ENCODE measurements at places on chromosomes 16 and 17. TPM values are rescaled to one million over a fixed set of nuclear protein-coding genes. Genes with fewer than 3 reads are reported as not detected.

DNA sequence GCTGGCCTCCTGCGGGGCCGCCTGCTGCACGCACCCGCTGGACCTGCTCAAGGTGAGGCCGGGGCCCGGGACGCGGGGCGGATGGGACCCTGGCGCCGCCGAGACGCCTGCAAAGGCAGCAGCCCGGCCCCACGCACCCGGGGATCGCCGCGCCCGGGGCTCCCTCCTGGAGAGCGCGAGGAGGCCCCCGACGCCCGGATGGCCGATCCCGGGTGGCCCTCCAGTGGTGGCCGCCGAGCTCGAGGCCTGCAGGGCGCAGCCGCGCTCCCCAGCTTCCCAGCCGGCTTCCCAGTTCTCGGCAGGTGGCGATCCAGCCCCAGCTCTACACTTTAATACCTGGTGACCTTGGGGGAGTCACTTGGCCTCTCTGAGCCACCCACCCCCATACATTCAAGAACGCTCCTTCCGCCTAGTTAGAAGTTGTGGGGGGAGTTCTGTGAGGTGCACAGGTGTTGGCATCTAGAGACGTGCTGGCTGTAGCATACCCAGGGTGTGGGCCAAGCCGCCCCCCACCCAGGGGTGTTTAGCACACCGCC, 452 bp downstream of the SLC25A10 start:
- no peak for DNase-seq
- H3K4me1 ChIP-seq, result peaks cover 18% of the 10 kb centered on the region
- H3K36me3 ChIP-seq, result peaks cover 16% of the 10 kb centered on the region
- no peak overlapping the region for H3K27ac ChIP-seq
- peaks cover 21% of the 10 kb centered on the region for H3K27me3 ChIP-seq

Gene TBC1D3L
- total RNA-seq, result 4.8 TPM

DNA sequence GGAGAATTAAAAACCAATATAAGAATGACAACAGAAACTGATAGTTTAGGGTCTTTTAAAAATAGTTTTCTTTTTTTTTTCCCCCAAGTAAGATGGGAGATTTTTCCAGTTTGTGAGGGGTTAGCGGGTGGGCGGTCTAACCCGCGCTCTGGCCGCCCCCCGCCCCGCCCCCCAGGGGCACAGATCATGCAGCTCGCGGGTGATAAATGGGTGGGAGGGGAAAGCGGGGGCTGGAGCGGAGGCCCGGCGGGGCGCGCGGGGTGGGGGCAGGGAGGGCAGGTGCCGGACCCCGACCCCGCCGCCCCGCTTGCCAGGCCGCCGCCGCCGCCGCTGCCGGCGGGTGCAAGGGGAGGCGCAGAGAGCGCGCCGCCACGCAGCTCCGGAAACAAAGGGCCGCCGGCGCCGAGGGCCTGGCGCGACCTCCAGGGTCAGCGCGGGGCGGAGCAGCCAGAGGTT, 60.1 kb upstream of the GSE1 start:
- H3K27me3 ChIP-seq, result no peaks in the 10 kb centered on the region
- H3K4me1 ChIP-seq, result peaks cover 4% of the 10 kb centered on the region
- H3K36me3 ChIP-seq, result no peaks in the 10 kb centered on the region
- H3K4me3 ChIP-seq, result peak overlapping the region; percentile 97

Gene DLX3
- 0.09 TPM for total RNA-seq

Gene TP53TG3
- total RNA-seq, result not detected

- H3K4me1 ChIP-seq, result peaks cover 9% of the 10 kb centered on the region
- no peak for DNase-seq
- no peak overlapping the region for H3K27ac ChIP-seq
- H3K27me3 ChIP-seq, result no peaks in the 10 kb centered on the region
- H3K4me3 ChIP-seq, result no peak overlapping the region
Observed at GRCh38 chr17:17077101-17077500, 34.8 kb downstream of the MPRIP start.

DNA sequence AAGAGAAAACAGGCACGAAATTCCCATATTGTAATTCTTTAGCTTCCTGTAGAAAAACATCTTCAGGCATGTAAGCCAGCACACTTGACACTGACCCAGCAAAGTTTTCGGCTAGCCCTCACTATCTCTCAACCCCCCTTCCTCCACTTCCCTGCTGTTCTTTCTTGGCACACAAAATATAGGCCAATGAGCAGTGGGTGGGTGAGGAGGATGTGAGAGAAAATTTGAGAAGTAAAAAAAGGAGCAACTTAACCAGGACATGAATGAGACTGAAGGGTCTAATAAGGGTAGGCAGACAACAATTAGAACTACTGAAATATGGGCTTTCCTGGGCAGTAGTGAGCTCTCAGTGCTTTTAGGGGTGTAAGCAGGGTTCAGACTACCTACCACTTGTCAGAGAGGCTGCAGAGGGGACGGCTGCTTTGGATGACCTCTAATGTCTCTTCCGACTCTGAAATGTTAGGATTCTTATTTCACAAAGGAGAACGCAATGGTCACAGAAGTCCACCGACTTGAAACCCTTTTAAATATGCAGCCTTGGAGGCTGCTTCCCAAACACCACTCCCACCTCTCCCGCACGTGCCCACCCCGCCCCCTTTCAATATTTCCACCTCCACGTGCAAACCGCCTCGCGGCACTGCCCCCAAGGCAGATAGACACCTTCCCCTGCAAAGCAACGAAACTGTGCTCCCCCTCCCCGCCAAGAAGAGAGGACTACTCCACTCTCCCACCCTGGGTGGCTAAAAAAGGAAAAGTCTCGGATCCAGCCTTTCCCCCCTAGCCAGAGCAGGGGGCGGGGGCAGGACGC, 889 bp downstream of the MBTD1 start:
- H3K36me3 ChIP-seq, result peaks cover 3% of the 10 kb centered on the region
- peaks cover 28% of the 10 kb centered on the region for H3K4me1 ChIP-seq
- no peak for DNase-seq
- peak overlapping the region; percentile 100 for H3K27ac ChIP-seq
- peak overlapping the region; percentile 95 for H3K4me3 ChIP-seq
- no peaks in the 10 kb centered on the region for H3K27me3 ChIP-seq

GRCh38 chr16:3170440-3171180, 17.4 kb upstream of the OR1F1 start:
- H3K27me3 ChIP-seq, result peaks cover 91% of the 10 kb centered on the region
- DNase-seq, result no peak
- H3K4me3 ChIP-seq, result no peak overlapping the region
- peaks cover 5% of the 10 kb centered on the region for H3K4me1 ChIP-seq
